ENCODE measurements at places on chromosomes 7 and 10. TPM values are rescaled to one million over a fixed set of nuclear protein-coding genes. Genes with fewer than 3 reads are reported as not detected.

The COL26A1 gene
- 0.63 TPM for total RNA-seq

The PRPS1L1 gene
- not detected for total RNA-seq

The WEE2 gene
- total RNA-seq = not detected

The GIMAP4 gene
- total RNA-seq = not detected

The PSMG3 gene
- 70.7 TPM for total RNA-seq

The SLC26A5 gene
- total RNA-seq = not detected

The TMEM130 gene
- total RNA-seq = 0.31 TPM

The OR2A1 gene
- not detected for total RNA-seq

The ADRB1 gene
- total RNA-seq = 1.4 TPM

The MSMB gene
- 0.42 TPM for total RNA-seq

The OR6B1 gene
- not detected for total RNA-seq

The TYW1B gene
- total RNA-seq = 2.5 TPM

The ADCK2 gene
- total RNA-seq = 21.0 TPM

The SFTPA1 gene
- total RNA-seq = not detected

The CCDC172 gene
- total RNA-seq = not detected

The RPA3 gene
- 67.2 TPM for total RNA-seq

The TEX36 gene
- not detected for total RNA-seq

The AKR1B1 gene
- 2,517 TPM for total RNA-seq

The BRAF gene
- total RNA-seq = 6.6 TPM

The HMX2 gene
- 0.10 TPM for total RNA-seq

The GNAT3 gene
- not detected for total RNA-seq

The NOS3 gene
- total RNA-seq = 0.51 TPM

The ARHGEF35 gene
- total RNA-seq = 0.39 TPM

The IL6 gene
- 0.90 TPM for total RNA-seq

The NEUROD6 gene
- total RNA-seq = not detected

The MRC1 gene
- total RNA-seq = 0.03 TPM

The ABCC2 gene
- 137 TPM for total RNA-seq

The LANCL2 gene
- total RNA-seq = 13.9 TPM

The ADCYAP1R1 gene
- not detected for total RNA-seq

The SPDYE16 gene
- not detected for total RNA-seq

The POU6F2 gene
- total RNA-seq = not detected

The ZC3HAV1L gene
- total RNA-seq = 8.6 TPM

The FKBP6 gene
- not detected for total RNA-seq

The RAB11FIP2 gene
- total RNA-seq = 8.5 TPM

The ARHGAP22 gene
- 4.0 TPM for total RNA-seq

The BAZ1B gene
- total RNA-seq = 56.3 TPM

The KLLN gene
- 0.59 TPM for total RNA-seq

The FGF8 gene
- total RNA-seq = not detected

The ANXA8L1 gene
- total RNA-seq = 127 TPM

The SLC26A3 gene
- total RNA-seq = not detected

The HNRNPF gene
- total RNA-seq = 342 TPM

The SPDYE2 gene
- total RNA-seq = not detected

The DPYSL4 gene
- total RNA-seq = 19.7 TPM

The VENTX gene
- total RNA-seq = not detected

The ACADSB gene
- total RNA-seq = 5.6 TPM

The DENND2A gene
- 0.76 TPM for total RNA-seq

The OLAH gene
- 0.77 TPM for total RNA-seq

The ICA1 gene
- 1.5 TPM for total RNA-seq

The FFAR4 gene
- total RNA-seq = 0.08 TPM

The AMZ1 gene
- not detected for total RNA-seq

The PCLO gene
- total RNA-seq = 0.98 TPM

The AKR1E2 gene
- total RNA-seq = 6.3 TPM

The SYCE1 gene
- total RNA-seq = not detected

The TUBB8 gene
- 0.22 TPM for total RNA-seq

The AGR3 gene
- not detected for total RNA-seq

The SFTPD gene
- 0.31 TPM for total RNA-seq

The TMEM26 gene
- not detected for total RNA-seq

The BZW2 gene
- total RNA-seq = 96.3 TPM

All from A549 treated with Hydrocortisone at 1 μM for 4 hours (cell line).